Breast epithelium (tissue), 4 donors: ENCODE measurements at places on chromosomes 1 and 21. TPM values are rescaled to one million over a fixed set of nuclear protein-coding genes. Genes with fewer than 3 reads are reported as not detected.

GRCh38 chr1:154628121-154628405 lies 20.1 kb upstream of the ADAR start:
- H3K36me3 ChIP-seq: no peaks in the 10 kb centered on the region
- no peaks in the 10 kb centered on the region for H3K4me1 ChIP-seq
- H3K27me3 ChIP-seq: no peaks in the 10 kb centered on the region
- H3K27ac ChIP-seq: peak overlapping the region; percentile 96
- H3K4me3 ChIP-seq: peak overlapping the region; percentile 97
- DNase-seq: no peak

DNA sequence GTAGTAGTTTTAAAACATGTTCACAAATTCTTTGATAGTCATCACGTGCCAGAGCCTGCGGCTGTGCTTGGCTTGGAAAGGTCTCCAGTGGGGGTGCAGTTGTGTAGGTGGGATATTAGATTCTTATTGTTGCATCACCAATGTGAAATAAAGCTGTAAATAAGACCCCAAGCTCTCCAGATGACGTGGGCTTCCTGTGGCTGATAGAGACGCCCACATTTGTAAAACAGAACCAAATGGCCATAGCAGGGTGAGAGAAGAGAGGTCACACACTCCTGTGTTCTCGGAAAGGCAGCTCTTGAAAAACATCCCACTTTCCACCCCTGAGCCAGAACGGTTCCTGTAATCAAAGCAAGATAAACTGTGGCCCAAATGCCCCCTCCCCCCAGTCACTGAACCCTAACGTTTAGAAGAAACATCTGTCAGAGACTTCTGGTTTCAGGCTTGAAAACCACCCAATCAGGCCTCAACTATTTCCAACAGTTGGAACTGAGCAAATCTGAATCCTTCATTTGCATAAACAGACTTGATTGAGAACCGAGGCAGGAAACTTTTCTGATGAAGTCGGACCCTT lies 6.6 kb upstream of the NTPCR start:
- no peak overlapping the region for H3K4me3 ChIP-seq
- no peak overlapping the region for H3K27ac ChIP-seq
- no peaks in the 10 kb centered on the region for H3K27me3 ChIP-seq
- no peaks in the 10 kb centered on the region for H3K4me1 ChIP-seq
- DNase-seq: no peak

DNA sequence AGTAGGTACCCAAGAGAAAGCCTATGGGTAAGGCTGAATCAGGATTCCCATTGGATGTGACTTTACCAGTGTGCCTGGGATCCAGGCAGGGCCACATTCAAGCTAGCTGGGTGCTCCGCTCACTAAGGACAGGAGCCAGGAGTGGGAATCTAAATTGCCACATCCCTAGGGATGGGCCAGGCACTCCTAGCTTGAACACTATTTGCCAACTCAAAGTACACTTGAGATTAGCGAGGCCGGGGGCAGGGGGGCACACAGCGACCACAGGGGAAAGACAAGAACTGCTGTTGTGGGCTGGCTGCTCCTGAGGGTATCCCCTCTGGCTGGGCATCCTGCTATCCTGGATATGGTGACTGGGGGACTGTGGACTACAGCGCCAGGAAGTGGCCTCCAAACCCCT lies 4.3 kb downstream of the SLC45A3 start:
- no peaks in the 10 kb centered on the region for H3K36me3 ChIP-seq
- H3K4me1 ChIP-seq: no peaks in the 10 kb centered on the region
- no peak overlapping the region for H3K4me3 ChIP-seq
- no peak overlapping the region for H3K27ac ChIP-seq

Gene ABCD3
- 22.2 TPM for total RNA-seq

- H3K27me3 ChIP-seq: peaks cover 13% of the 10 kb centered on the region
- no peaks in the 10 kb centered on the region for H3K36me3 ChIP-seq
- no peak for DNase-seq
- H3K4me3 ChIP-seq: no peak overlapping the region
- H3K27ac ChIP-seq: no peak overlapping the region
These were observed 215.3 kb upstream of the C1orf174 start for GRCh38 chr1:4115191-4115900.

Gene MROH7
- 0.80 TPM for total RNA-seq

- H3K36me3 ChIP-seq: no peaks in the 10 kb centered on the region
- no peak for DNase-seq
- H3K4me1 ChIP-seq: no peaks in the 10 kb centered on the region
- no peak overlapping the region for H3K4me3 ChIP-seq
- H3K27ac ChIP-seq: peak overlapping the region; percentile 57
These were observed 100.1 kb upstream of the JUN start for GRCh38 chr1:58883888-58884482.

GRCh38 chr1:162951553-162952315 lies 90.8 kb upstream of the CCDC190 start:
- H3K4me3 ChIP-seq: no peak overlapping the region
- no peaks in the 10 kb centered on the region for H3K4me1 ChIP-seq
- no peak overlapping the region for H3K27ac ChIP-seq
- H3K27me3 ChIP-seq: no peaks in the 10 kb centered on the region
- DNase-seq: no peak

DNA sequence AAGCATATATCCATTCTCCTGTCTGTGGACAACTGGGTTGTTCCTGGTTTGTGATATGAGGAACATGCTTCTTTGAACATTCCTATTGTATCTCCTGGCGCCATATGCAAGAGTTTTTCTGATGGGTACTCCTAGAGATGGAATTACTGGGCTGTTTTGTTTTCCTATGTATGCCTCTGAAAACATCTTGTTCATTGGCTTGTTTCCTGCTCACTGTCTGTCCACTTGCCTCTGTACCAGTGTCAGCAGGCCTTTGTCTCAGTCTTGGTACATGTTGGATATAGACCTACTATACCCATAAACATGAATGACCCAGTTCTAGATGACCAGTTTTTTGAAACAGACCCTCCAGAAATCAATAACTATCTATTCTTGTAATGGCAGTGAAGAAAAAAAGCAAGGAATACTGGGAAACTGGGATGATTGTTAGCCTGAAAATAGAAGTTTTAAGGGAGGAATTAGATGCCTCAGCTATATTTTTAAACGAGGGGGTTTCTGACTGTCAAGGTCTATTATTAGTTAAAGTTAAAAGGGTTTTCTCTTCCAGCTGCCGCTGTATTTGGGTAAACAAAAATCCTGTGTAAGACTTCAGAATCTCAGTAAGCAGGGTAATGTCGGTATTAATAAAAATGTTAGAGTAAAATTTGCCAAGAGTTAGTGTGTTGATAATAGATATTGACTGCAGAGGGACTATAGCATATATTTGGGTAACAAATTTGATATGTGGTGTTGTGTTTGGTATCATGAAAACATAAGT lies 103.6 kb downstream of the RYR2 start:
- H3K27ac ChIP-seq: no peak overlapping the region
- H3K4me1 ChIP-seq: no peaks in the 10 kb centered on the region
- no peaks in the 10 kb centered on the region for H3K27me3 ChIP-seq
- no peak for DNase-seq

GRCh38 chr1:36306210-36306901 lies at the start of gene SH3D21:
TSS of gene SH3D21 (plus strand) at chr1:36306368. CDS start at chr1:36306421, 53 bp downstream.
- H3K27ac ChIP-seq: peak within 1 kb of the TSS; percentile 92
- no peaks in the 10 kb centered on the region for H3K36me3 ChIP-seq
- no peaks in the 10 kb centered on the region for H3K27me3 ChIP-seq

Gene CELA2B
- not detected for total RNA-seq

Gene ALX3
- total RNA-seq: 0.44 TPM

GRCh38 chr21:30408782-30409494 lies 13.1 kb downstream of the KRTAP13-1 start:
- H3K4me1 ChIP-seq: no peaks in the 10 kb centered on the region
- DNase-seq: peak; percentile 23
- H3K4me3 ChIP-seq: no peak overlapping the region
- no peaks in the 10 kb centered on the region for H3K36me3 ChIP-seq
- H3K27ac ChIP-seq: no peak overlapping the region
- no peaks in the 10 kb centered on the region for H3K27me3 ChIP-seq

Gene S100A7
- total RNA-seq: not detected

DNA sequence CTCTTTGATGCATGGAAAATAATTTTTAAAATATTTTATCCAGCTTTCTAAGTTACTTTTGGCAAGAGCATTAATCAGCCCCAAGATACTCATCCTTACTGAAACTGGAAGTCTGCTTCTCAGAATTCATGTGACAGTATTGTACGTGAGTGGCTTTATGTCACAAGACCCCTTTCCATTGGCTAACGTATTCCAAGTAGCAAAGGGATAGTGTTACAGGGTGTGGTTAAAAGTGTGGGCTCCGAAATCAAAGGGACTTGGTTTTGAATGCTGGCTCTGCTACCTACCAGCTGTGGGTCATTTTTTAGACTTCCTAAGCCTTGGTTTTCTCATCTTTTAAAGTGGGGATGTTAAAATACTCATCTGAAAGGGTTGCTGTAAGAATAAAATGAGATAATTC lies 91.7 kb downstream of the RHOU start:
- no peaks in the 10 kb centered on the region for H3K27me3 ChIP-seq
- no peak overlapping the region for H3K4me3 ChIP-seq
- H3K27ac ChIP-seq: no peak overlapping the region
- no peaks in the 10 kb centered on the region for H3K4me1 ChIP-seq
- no peak for DNase-seq

- H3K27ac ChIP-seq: no peak overlapping the region
- H3K36me3 ChIP-seq: no peaks in the 10 kb centered on the region
- no peak for DNase-seq
- no peak overlapping the region for H3K4me3 ChIP-seq
These were observed 1471.7 kb upstream of the B3GALT2 start for GRCh38 chr1:194658090-194658439.

DNA sequence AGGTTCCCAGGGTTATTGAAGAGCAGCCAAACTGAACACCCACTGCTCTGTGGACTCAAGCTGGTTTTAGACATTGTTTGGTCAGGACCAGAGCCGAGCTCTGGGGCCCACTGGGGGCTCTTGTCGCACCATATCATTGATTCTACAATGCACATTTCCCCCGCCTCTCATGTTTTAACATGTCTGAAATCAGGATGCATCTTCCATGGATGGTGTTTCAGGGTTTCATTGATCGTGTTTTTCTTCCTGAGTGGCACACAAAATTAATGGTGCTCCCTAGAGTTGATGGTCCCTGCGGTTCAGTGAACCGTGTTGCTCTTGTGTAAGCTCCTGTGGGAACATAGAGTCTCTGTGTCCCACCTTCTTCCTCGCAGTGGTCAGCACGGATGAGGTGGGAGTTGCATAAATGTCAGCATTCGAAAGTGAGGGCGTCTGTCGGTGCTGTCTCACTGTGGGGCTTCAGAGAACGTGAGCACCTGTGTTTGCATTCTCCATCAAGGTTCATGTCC lies 38.3 kb downstream of the GALNT2 start:
- H3K4me1 ChIP-seq: peaks cover 9% of the 10 kb centered on the region
- H3K27ac ChIP-seq: peak overlapping the region; percentile 77
- DNase-seq: no peak
- H3K4me3 ChIP-seq: no peak overlapping the region

- H3K4me1 ChIP-seq: no peaks in the 10 kb centered on the region
- H3K27me3 ChIP-seq: no peaks in the 10 kb centered on the region
- no peak for DNase-seq
These were observed 1.0 kb downstream of the ROR1 start for GRCh38 chr1:63774617-63775417.

Gene OR6K3
- not detected for total RNA-seq

Gene TSPEAR
- 0.15 TPM for total RNA-seq

Gene LHX8
- total RNA-seq: not detected

DNA sequence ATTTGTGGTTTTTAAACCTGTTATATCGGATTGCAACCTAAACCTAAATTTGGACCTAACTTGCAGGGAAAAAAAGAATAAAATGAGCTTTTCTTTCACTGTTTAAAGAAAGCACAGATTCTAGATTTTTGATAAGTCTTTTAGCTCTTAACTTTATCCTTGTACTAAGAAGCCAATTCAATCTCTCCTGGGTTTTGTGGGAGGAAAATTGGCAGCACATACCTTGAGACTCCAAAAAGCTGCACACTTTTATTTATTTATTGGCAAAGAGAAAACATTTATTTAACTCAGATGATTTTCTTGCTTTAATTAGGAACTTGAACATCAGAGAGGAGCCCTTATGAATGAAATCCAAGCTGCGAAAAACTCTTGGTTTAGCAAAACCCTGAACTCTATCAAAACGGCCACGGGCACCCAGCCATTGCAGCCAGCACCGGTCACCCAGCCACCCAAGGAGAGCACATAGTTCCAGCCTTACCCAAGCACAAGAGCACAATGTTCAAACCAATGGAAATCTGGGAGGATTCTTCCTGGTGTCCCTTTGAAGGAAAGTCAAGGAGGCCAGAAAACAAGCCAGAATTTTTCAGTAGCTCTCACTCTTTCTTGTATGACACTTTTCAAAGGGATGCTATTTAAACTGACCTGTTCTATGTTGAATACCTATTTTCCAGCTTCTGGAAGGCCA lies 10.1 kb upstream of the CACYBP start:
- no peaks in the 10 kb centered on the region for H3K36me3 ChIP-seq
- H3K27me3 ChIP-seq: no peaks in the 10 kb centered on the region
- H3K4me3 ChIP-seq: peak overlapping the region; percentile 63

DNA sequence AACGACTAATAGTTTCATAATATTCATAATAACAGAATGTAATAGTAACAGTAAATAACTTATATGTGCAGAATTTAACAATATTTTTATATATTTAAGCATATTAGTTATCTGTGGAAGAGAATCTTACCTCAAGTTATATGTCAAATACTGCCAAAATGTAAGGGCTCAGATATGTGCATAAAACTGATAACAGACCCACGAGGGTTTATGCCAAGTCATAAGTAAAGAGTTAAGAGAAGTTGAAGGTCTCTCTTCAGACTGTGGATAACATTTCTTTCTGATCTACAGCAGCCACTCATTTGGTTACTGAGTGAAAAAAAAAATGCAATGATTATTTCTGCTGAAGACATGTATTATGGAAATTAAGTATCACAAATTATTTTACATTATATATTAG lies 1167.8 kb upstream of the NCAM2 start:
- no peaks in the 10 kb centered on the region for H3K4me1 ChIP-seq
- no peak overlapping the region for H3K27ac ChIP-seq
- no peak overlapping the region for H3K4me3 ChIP-seq
- no peak for DNase-seq
- no peaks in the 10 kb centered on the region for H3K36me3 ChIP-seq

DNA sequence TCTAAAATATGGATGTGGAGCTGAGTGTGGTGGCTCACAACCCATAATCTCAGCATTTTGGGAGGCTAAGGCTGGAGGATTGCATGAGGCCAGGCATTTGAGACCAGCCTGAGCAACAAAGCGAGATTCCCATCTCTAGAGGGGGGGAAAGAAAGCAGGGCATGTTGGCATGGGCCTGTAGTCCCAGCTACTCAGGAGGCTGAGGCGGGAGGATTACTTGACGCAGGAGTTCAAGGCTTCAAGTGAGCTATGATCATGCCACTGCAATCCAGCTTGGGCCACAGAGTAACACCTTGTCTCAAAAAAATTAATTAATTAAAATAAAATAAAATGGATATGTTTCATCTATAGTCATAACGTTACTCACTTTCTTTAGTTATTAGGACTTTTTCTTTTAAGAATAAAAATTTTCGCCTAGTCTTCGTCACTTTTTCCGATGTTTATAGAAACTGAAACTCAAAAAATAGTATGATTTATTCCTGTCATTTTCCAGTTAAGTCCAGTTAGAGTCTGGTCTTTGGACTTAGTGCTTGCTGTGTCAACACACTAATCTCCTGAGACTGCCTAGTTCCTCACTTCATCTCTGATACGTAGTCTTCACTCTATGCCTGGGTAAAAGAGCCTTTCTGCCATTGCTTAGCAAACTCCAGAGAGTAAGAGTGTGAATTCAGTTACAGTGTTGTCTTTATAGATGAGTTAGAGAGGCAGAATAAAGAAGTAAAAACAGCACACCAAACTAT lies 28.0 kb downstream of the IARS2 start:
- H3K4me3 ChIP-seq: no peak overlapping the region
- DNase-seq: no peak
- no peaks in the 10 kb centered on the region for H3K27me3 ChIP-seq
- H3K27ac ChIP-seq: no peak overlapping the region
- H3K36me3 ChIP-seq: no peaks in the 10 kb centered on the region
- H3K4me1 ChIP-seq: no peaks in the 10 kb centered on the region
